Uterus (tissue), 4 donors: ENCODE measurements at places on chromosomes 12 and 14.
A peak's percentile ranks its signal among the peaks of the same experiment; 100 is the strongest.

- DNase-seq: no peak
Measured at GRCh38 chr12:52214421-52214802, 18.6 kb upstream of the KRT7 start.

DNA sequence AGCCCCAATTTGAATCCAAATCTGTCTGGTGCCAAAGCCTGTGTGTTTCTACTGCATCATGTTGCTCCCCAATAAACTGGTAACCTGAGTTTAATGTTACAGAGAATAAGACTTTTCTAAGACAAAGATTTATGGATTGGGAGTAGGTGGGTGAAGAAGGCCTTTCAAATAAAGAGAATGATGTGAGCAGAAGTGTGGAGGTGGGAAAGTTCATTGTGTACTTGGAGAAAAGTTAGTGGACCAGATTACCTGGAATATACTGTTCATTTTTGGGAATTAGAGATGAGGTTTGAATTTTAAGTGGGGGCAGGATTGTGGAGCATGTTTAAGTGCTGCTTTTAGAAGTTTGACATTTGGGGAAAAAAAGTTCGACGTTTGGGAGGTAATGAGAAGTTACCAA is 3.1 kb downstream of the FRS2 start:
- no peak for DNase-seq

DNA sequence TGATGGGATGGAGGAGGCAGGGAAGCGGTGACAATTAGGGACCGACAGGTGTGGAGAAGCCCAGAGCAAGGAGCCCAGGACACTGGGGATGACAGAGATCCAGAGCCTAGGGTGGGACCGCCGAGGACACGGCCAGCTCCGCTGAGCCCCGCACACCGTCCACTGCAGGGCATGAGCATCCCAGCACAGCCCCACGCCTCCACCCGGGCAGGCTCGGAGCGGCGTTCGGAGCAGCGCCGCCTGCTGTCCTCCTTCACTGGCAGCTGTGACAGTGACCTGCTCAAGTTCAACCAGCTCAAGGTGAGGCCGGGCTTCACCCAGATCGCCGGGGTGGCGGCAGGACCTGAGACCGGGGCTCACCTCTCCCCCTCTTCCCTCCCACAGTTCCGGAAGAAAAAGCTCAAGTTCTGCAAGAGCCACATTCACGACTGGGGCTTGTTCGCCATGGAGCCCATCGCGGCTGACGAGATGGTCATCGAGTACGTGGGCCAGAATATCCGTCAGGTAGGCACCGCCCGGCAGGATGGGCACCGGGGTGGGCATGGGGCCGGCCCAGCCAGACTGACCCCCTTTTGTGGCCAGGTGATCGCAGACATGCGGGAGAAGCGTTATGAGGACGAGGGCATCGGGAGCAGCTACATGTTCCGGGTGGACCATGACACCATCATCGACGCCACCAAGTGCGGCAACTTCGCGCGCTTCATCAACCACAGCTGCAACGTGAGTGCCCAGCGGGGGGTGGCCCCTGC is 23.7 kb downstream of the SETD1B start:
- no peak for DNase-seq

DNA sequence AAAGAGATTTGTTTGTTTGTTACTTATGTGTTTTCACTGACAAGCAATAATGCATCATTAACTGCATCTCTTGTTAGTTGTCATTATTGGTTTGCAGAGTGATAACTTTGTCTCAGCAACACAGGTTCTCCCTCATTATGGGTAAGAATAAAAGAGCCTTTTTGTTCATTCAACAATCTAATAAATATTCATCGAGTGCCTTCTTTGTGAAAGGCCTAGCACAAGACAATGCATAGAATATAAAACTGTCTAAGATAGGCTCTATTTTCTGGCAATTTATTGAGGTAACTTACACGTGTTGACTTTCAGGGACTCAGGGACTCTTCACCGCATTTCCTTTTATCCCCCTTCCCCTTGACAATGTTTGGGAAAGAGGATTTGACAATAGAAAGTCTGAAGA is 95.5 kb upstream of the KRR1 start:
- no peak for DNase-seq

- DNase-seq: no peak
Measured at GRCh38 chr12:7054925-7055324, 5.6 kb upstream of the C1S start.

GRCh38 chr14:34721129-34721528 is 6.7 kb upstream of the CFL2 start:
- DNase-seq: no peak

DNA sequence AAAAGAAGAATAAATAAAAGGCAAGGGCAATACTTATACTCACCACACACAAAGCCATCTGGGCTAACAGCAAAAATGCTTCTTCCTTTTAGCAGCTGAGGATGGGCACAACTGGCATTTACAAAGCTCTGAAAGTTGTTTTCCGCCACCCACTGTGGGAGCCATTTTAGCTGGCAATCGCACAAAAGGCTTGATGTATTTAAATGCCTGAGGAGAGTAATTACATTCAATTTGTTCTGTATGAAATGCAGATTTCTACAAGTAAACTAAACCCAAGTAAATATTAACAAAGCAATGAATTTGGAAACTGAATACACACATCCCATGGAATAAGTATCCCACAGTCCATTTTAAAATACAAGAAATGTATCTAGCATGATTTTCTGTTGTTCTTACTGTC is 37.5 kb downstream of the LRIG3 start:
- no peak for DNase-seq

- DNase-seq: no peak
Measured at GRCh38 chr12:110762891-110763290, 20.2 kb upstream of the PPP1CC start.

DNA sequence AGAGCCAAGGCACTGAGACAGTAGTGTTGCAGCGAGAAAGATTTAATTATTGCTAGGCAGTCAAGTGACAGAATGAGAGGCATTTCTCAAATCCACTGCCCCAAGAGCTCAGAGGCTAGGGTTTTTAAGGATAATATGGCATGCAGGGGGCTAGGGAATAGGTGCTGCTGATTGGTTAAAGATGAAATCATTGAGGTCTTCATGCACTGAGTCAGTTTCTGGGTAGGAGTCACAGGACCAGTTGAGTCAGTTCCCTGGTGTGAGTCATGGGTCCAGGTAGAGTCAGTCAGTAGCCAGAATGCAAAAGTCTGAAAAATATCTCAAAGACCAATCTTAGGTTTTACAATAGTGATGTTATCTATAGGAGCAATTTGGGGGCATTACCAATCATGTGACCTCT is 323.8 kb downstream of the RGS6 start:
- no peak for DNase-seq

DNA sequence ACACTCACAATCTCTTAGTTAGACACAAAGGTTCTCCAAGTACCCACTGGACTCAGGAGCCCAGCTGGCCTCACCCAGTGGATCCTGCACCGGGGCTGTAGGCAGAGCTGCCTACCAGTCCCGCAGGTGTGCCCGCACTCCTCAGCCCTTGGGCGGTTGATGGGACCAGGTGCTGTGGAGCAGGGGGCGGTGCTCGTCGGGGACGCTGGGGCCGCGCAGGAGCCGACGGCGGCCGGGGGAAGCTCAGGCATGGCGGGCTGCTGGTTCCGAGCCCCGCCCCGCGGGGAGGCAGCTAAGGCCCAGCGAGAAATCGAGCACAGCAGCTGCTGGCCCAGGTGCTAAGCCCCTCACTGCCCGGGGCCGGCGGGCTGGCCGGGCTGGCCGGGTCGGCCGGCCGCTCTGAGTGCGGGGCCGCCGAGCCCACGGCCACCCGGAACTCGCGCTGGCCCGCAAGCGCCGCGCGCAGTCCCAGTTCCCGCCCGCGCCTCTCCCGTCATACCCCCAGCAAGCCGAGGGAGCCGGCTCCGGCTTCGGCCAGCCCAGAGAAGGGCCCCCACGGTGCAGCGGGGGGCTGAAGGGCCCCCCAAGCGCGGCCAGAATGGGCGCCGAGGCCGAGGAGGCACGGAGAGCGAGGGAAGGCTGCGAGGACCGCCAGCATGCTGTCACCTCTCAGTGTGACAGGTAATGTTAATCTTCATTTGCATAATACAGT is 506.8 kb downstream of the LRFN5 start:
- DNase-seq: no peak

- DNase-seq: no peak
Measured at GRCh38 chr12:9227950-9228349, 19.8 kb upstream of the PZP start.

- peak; percentile 79 for DNase-seq
Measured at GRCh38 chr14:74712499-74713394, at the start of the genes AREL1 and FCF1. Gene AREL1, minus strand, starts transcription at chr14:74713080. Its CDS starts 27,465 bp downstream, at chr14:74685615. Gene FCF1, plus strand, starts transcription at chr14:74713144. Its CDS starts 54 bp downstream, at chr14:74713198.

- no peak for DNase-seq
Measured at GRCh38 chr12:89824822-89825221, 116.2 kb upstream of the ATP2B1 start.

- no peak for DNase-seq
Measured at GRCh38 chr14:49991491-49991890, 98.6 kb downstream of the ARF6 start.

DNA sequence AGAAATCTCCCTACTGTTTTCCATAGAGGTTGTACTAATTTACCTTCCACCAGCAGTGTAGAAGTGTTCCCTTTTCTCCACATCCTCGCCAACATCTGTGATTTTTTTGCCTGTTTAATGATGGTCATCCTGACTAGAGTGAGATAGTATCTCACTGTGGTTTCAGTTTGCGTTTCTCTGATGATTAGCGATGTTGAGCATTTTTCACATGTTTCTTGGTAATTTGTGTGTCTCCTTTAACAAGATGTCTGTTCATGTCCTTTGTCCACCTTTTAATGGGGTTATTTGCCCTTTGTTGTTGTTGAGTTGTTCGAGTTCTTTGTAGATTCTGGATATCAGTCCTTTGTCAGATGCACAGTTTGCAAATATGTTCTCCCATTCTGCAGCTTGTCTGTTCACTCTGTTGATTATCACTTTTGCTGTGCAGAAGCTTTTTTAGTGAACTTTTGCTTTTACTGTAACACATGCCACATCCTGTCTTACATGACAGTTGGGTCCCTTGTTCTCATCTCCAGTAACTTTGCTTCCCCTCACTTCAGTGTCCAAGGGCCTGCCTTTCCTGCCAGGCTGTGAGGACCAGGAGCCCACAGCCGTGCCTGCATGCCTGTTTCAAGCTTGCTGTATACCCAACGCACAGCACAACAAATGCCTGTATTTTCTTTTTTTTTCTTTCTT is 64.9 kb downstream of the SPRING1 start:
- no peak for DNase-seq

DNA sequence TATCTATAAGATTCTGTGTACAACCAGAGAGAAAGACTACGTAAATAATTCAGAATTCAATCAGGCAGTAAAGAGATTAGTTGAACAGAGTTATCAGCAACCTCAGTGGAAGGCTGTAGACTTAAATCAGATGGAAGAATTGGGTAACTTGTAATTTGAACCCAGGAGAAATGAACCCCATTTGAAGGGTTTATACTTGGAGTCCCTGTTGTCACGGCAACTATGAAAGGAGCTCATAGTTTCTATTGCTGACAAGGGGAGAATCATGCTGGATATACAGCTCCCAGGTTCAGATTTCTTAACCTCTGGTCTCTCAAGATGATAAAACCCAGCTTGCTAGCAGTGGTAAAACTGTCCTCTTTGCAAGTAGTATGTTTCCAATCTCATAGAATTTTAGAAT is 54.4 kb upstream of the BMP4 start:
- no peak for DNase-seq

DNA sequence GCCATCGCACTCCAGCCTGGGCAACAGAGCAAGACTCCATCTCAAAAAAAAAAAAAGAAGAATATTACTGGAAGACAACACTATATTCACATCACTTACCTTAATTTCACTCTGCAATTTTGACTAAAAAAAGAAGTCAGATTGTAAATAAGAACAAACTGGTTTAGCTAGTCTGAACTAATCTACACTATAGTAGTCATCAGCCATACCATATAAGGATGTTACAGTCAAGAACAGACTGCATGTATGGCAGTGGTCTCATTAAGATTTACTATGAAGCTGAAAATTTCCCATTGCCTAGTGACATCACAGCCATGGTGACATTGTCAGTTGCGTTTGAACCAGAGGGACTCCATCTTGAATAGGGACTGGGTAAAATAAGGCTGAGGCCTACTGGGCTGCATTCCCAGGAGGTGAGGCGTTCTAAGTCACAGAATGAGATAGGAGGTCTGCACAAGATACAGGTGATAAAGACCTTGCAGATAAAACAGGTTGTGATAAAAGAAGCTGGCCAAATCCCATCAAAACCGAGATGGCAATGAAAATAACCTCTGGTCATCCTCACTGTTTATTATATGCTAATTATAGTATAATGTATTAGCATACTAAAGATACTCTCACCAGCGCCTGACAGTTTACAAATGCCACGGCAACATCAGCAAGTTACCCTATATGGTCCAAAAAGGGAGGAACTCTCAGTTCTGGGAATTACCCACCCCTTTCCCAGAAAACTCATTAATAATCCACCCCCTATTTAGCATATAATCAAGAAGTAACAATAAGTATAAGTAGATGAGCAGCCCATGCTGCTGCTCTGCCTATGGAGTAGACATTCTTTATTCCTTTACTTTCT is 51.2 kb downstream of the OSBPL8 start:
- no peak for DNase-seq

- DNase-seq: no peak
Measured at GRCh38 chr12:25045869-25046268, 97.0 kb upstream of the BCAT1 start.

DNA sequence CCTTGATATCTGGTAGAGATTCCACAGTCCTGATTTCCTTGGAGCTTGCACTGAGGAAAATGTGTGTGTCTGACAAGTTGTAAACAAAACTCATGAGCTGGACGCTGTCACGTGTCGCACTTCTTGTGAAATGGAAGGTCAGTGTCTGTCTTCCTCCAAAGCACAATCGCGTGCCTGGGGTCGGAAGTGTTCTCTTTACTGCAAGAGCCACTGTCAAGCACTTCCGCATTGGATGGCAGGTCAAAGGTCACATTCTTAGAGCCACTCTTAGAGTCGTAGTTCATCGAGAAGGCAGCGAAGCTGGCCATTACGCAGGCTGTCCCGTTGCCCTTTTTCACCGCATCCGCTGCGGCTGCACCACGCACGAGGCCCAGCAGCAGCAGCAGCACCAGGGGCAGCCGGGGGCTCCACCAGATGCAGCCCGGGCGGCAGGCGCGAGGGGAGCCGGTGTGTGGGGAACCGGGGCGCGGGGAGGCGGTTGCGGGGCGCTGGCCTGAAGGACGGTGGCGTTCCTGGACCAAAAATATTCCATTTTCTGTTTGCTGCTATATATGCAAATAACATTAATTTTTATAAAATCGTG is 45.0 kb downstream of the LRTM2 start:
- DNase-seq: no peak

DNA sequence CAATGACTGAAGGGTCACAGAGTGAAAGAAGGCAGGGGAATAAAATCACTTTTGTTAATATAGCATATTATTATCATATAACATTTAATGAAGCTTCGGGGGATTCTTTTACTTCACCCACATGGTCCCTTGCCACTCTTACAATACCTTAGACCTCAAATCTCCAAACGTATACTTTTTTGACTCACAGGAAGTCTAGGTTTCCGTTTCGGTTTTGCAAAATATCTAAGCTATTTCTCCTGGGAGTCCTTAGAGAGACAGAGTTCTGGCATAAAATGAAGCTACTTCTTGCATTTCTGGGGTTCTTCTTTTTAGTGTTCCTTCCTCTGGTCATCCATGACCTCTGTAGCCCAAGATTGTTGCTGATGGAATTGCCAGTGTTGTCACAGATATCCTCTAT is 590.5 kb upstream of the ATP2B1 start:
- DNase-seq: no peak
